ENCODE measurements at places on chromosomes 4 and X. TPM values are rescaled to one million over a fixed set of nuclear protein-coding genes. Genes with fewer than 3 reads are reported as not detected.

- no peak for DNase-seq
Observed at GRCh38 chrX:30590368-30590767, 12.8 kb upstream of the TASL start.

Gene ABRAXAS1
- total RNA-seq = 9.0 TPM

- no peak for DNase-seq
Observed at GRCh38 chr4:8235224-8235623, 34.3 kb upstream of the HTRA3 start.

Gene CTAG1A
- total RNA-seq = not detected

DNA sequence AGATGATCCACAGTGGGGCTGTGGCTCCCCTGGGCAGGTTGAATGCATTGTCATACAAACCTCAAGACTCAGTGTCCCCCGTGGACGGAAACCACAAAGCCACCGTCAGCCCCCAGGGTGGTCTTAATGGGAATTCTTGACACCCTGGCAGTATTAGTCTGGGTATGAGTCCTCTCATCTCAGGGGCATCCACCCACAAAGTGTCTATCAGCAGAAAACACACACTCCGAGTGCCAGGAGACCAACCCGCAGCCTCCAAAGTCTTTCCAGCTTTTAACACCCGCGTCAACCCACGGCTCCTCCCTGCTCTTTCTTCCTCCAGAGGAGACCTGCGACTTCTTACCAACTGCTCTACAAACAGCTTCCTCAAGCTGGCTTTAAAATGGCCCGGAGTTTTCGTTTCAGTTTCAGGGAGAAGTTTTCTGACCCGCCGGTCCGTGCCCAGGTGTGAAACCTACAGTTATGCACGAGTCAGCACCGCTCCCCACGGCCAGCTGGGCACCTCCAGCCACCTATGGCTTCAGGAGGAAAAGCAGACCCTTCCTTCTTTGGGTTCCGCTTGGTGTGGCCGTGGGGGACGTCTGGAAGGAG, 14.4 kb upstream of the ASMTL start:
- peak; percentile 72 for DNase-seq

- DNase-seq = no peak
Observed at GRCh38 chrX:38045538-38046096, 39.3 kb downstream of the SYTL5 start.

- DNase-seq = no peak
Observed at GRCh38 chr4:129583868-129584267, 487.9 kb downstream of the C4orf33 start.

- DNase-seq = no peak
Observed at GRCh38 chrX:108331126-108331909, 106.9 kb downstream of the COL4A6 start.
